Fibroblast of skin of scalp (primary cell): ENCODE measurements at places on chromosomes 2 and 18.
A peak's percentile ranks its signal among the peaks of the same experiment; 100 is the strongest.

DNA sequence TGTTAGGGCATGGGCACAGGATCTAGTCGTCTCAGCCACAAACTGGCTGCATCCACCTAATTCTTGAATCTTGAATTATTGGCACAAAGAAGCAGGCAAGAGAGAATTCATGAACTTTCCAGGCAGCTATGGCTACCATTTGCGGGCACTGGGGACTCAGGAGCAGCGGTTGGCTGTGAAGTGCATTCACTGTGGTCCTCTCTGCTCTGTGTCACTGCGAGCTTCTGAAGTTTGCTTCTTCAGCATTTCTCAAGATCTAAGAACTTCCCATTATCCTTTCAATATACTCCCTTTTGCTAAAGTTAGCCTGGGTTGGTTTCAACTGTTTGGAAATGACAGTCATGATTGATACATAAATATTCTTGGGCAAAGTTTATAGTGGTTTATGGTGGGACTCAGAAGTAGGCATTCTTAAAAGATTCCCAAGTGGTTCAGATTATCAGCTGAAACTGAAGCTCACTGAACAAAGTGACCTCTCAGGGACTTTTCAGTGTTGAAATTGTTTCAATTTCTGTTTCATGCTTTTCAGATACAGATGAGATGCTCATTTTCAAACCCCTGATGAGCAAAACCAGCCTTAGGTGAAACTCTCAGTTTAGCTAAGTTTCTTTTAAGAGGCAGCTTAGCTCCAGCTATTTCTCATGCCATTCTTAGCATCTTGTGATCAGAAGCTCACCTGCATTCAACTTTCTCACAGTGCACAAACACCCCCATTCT, 1258.3 kb upstream of the GYPC start:
- no peak for DNase-seq

- DNase-seq: no peak
Observed at GRCh38 chr2:236133410-236134012, 34.7 kb downstream of the GBX2 start.

GRCh38 chr18:54899500-54899899, 59.8 kb downstream of the CCDC68 start:
- DNase-seq: no peak

DNA sequence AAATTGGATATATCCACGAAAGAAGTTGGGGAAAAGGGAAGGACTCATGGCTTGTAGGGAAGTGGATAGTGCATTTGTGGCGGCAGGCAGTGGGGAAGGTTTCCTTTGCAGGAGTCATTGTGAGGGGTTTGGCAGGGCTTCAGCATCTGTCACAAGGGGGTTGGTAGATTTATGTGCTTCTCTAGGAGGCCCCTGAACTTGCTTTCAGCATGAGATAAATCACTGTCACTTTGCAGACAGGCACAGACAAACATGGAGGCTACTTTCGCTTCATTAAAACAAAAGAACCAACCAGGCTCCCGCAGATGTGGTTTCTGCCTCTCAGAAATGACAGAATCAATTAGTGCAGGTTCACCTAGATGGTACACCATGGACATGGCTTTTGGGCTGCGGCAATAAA, 340.7 kb downstream of the TGIF1 start:
- peak; percentile 42 for DNase-seq

DNA sequence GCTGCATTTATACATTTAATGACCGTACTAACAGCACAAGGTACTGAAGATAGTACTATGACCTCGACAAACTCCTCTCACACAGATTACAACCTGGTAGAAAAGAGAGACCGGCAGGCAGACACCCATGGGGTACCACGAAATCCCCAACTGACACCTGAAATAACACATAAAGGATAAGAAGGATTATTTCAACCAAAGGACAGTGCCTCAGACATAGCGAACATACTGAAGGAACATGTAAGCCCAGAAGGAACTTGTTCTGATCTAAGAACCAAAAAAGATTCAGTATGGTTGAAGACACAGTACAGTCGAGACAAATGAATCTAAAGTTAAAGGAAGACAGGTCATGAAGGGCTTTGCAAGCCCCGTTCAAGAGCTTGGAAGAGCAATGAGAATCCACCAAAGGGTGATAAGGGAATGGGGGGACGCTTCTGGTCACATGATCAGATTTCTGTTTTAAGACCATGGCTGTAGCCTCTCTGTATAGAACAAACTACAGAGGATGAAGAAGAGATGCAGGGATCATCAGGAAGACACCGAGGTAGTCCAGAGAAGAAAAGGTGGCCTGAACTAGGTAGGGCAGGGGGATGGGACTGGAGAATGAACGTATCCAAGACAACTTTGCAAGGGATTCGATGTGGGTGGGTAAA, 902 bp downstream of the MCFD2 start:
- no peak for DNase-seq

DNA sequence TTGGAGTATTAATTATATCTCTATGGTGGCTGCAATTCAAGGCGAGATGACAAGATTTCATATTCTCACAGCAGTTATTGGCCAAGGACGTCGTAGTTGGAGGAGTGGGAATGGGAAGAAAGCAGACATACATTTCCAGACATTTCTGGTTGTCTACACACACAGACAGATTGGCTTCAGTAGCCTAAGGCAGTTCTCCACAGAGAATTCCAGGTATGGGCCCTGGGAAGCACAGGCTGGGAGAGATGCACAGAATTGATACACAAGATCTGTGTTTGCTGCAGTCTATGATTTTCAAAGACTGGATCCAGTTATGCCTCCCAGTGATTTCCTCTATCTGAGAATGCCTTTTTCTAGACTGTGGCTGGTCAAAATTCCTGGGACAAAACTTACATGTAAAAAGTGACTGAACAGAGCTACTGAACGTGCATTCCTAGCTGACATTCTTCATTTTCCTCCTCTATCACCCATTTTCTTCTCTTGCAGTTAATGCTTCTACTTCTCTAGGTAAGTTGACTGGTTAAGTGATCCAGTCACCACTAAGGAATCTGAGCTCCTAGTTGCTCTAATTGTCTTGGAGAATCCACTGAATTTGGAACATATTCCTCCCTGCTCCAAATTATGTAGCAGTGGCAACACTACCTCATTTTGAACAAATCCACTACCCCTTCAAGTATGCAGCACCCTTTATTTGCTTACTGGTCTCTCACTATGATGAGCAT, 386.7 kb upstream of the CDH7 start:
- DNase-seq: no peak

GRCh38 chr2:149400997-149401396, 70.6 kb downstream of the LYPD6 start:
- DNase-seq: peak; percentile 73

GRCh38 chr2:164369366-164369765, 251.9 kb downstream of the GRB14 start:
- peak; percentile 80 for DNase-seq

- DNase-seq: peak; percentile 66
Observed at GRCh38 chr2:241391892-241392665, 36.0 kb downstream of the FARP2 start.

DNA sequence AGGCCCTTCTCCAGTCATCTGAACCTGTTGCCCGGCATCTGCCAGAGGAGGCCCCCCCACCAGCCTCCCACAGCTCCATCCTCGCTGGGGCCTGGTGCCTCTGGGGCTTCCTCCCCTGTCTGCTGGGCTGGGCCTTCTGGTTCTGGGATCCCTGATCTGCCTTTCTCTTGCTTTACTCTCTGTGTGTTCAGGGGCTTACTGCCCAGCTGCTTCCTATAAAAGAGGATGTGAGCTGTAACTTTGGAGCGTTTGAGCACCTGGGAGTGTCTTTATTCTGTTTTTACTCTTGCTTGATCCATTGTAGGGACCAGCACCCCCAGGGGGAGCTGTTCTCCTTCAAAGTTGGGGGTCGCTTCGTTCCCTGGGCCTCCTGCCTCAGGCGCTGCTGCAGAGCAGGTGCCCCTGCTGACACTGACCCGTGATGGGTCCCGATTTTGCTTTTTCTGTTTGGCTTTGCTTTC, 23.1 kb upstream of the FAHD2A start:
- no peak for DNase-seq

DNA sequence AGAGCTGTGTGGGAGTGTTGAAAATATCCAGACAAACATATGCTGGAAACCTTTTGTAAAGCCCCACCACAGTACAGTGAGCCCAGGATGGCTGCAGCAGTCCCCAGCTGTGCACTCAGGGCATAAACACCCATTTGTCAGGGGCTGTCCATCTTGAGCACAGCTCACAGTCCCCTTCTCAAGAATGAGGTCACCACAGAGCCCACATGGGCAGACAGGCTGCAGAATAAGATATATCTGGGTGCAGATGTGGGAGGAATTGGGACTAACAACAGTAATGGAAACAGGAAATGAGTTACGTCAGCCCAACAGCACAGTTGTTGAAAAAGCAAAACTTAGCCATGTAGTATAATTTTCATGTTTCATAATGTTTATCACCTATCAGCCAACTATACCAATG, 219.6 kb downstream of the ETAA1 start:
- DNase-seq: peak; percentile 40

- peak; percentile 81 for DNase-seq
Observed at GRCh38 chr2:152189622-152190495, 14.3 kb upstream of the STAM2 start.

DNA sequence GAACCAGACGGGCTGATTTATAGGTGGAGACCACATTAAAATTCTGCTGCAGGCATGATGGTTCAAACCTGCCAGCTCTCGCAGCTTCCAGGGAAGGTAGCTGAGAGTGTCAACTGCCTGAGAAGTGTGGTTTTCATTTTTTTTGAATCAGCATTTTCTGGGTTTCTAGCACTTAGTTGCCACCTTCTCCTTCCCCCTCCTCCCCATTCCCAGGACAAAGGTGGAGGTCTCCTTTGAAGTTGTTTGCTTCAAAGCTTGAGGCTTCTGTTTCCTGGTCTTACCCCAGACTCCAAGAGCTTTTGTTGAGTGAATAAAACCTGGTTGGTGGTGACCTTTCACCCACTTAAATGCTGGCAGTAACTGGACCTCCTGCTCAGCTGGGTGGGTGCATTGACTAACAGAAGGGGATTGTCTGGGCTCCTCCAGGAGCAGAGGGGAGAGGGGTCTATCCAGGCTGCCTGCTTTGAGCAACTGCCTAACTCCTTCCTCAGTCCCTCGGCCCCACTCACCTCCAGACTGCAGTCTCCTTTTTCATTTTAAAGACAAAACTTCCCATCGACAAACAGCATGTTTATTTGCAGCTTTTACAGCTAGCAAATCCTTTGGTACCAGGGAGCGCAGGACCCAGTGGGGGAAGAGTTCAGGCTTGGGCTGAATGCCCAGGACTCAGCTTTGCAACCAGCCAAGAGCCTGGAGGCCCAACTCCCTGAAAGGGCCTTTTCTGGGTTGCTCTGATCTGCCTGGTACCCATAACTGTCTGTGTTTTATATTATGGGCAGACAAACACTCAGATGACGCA, 3.5 kb downstream of the RHOB start:
- DNase-seq: peak; percentile 88

- no peak for DNase-seq
Observed at GRCh38 chr2:23489471-23490322, 104.7 kb downstream of the KLHL29 start.

DNA sequence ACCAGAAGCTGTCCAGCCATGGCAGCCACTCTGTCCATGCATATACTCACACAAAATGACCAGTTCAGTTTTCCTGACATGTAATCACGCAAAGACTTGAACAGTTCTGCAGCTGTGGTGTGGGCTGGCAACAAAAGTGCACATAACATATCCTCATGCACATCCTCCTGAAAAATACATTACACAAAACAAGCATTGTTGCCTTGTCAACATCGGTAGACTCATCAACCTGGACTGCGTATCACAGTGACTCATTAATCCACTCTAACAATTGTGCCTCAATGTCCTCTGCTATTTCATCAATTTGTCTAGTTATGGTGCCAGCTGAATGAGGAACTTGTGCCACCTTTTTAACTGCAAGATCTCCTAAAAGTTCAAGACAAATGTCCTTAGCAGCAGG, 19.5 kb downstream of the RBKS start:
- DNase-seq: no peak

GRCh38 chr2:186636800-186637496, 47.1 kb downstream of the ITGAV start:
- no peak for DNase-seq

DNA sequence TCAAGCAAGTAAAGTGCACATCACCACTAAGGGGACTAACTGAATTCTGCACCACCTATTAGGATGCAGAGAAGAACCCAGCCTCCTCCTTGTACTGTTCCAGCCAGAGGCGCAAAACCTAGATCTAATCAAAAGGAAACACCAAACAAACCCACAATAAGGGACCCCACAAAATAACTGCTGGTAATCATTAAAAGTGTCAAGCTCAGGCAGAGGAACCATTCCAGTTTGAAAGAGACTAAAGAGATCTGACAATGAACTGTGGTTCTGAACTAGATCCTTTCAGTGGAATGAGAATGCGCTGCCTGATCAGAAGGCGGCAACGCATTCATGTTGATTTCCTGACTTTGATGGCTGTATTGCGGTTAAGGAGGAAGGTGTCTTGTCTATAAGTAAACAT, 16.8 kb downstream of the HDLBP start:
- DNase-seq: no peak

- DNase-seq: no peak
Observed at GRCh38 chr2:120587279-120587996, 148.2 kb upstream of the GLI2 start.

GRCh38 chr18:58955738-58956137, 91.1 kb downstream of the ZNF532 start:
- DNase-seq: no peak

- DNase-seq: no peak
Observed at GRCh38 chr18:63283305-63284094, 36.1 kb downstream of the BCL2 start.

- no peak for DNase-seq
Observed at GRCh38 chr18:39871961-39872360, 2083.1 kb upstream of the PIK3C3 start.

GRCh38 chr2:165369131-165369897, 100.2 kb upstream of the CSRNP3 start:
- peak; percentile 4 for DNase-seq

DNA sequence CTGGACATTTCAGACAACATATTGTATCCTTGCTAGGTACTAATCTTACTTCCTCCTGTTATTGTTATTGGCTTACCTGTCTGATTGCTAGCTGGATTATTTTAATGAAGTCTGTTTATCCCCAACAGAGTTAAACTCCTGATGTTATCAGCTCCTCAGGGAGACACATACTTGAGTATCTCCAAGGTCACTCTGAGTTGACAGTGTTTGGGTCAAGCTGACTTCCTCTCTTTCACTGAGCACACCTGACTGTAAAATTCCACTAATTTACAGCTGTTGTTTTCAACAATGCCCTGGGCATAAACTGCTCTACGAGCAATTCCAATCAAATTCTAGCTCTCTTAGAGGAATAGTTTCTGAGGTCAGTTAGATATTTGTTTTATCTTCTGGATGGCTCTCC, 9.6 kb downstream of the HAUS1 start:
- DNase-seq: no peak

- no peak for DNase-seq
Observed at GRCh38 chr2:161141033-161141432, 19.2 kb upstream of the TANK start.

DNA sequence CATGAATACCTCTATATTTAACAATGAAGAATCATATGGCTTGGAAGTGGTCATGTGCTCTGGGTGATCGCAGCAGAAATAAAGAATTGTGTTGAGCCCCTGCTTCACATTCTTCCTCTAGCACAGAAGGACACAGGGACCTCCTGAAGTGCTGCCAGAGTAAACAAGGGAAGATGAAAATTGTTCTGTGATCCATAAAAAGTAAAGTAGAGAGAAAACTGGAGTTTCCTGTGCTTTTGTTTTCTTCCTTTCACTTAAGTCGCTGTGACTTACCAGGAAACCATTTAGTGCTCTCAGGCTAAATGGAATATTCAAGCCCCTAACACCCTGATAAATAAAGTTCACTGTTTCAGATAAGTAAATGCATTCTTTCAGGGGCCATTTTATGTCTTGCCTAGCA, 1173.6 kb upstream of the CHAC2 start:
- DNase-seq: peak; percentile 25

- peak; percentile 57 for DNase-seq
Observed at GRCh38 chr2:231648579-231649174, 56.0 kb downstream of the TEX44 start.
